ENCODE measurements at places on chromosomes 11 and 22.

DNA sequence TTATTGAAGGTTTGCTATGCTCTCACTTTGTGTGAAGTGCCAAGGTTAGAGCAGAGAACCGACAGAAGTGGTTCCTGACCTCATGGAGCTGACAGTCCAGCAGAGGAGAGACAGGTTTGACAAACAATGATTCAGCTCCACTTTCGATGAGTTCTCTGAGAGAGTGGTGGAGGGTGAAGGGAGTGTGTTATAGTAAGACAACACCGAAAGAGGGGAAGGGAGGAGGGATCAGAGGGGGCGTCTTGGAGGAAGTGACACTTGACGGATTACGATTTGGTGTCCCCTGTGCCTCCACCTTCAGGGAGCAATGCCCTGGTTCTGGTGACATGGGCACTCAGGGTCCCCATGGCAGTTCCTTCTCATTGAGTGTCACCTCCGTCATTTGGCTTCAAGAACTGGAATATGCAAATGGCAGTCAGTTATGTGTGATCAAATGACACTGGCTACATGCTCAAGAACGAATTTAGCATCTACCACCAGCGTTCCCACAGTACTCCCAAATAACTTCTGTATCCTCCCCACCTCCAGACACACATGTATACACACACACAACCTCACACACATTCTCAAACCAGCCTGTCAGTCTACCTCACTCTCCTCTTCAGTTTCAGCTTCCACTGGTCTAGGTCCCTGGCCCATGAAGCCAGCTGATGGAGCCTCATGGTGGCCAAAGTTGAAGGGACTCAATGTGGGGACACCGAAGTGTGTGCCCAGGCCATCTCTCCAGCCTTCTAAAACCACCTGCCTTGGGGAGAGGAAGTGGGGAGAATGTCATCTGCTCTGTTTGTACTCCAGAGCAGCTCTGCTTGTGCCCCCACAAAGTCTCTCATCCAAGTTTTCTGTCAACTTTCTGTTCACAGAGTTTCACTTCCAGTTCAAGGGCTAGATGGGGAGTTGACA is 31.4 kb upstream of the NUP160 start:
- DNase-seq, result no peak

- DNase-seq, result no peak
Observed at GRCh38 chr11:2666401-2666741, 33.4 kb downstream of the KCNQ1OT1 start.

DNA sequence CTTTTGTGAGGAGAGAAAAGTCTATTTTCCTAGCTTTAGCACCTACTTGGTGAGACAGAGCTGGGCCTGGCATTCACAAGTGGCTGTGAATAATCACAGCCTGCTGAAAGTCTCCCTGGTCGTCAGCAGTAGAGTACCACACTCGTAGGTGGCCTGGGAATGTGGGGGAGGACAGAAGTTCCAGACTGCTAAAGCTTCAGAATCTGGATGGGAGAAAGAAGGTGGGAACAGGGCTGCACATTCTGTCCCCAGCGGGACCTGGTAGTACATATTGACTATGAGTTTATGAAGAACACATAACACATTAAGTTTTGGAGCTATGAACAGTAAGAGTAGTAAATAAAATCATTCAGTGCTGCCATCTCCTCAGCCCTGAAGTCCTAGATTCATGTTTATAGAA is 19.0 kb upstream of the LIMK2 start:
- no peak for DNase-seq

- DNase-seq, result no peak
Observed at GRCh38 chr11:121105063-121105480, 4.0 kb downstream of the TECTA start.

GRCh38 chr11:67379061-67380058 is 6.0 kb upstream of the CLCF1 start:
- DNase-seq, result no peak

DNA sequence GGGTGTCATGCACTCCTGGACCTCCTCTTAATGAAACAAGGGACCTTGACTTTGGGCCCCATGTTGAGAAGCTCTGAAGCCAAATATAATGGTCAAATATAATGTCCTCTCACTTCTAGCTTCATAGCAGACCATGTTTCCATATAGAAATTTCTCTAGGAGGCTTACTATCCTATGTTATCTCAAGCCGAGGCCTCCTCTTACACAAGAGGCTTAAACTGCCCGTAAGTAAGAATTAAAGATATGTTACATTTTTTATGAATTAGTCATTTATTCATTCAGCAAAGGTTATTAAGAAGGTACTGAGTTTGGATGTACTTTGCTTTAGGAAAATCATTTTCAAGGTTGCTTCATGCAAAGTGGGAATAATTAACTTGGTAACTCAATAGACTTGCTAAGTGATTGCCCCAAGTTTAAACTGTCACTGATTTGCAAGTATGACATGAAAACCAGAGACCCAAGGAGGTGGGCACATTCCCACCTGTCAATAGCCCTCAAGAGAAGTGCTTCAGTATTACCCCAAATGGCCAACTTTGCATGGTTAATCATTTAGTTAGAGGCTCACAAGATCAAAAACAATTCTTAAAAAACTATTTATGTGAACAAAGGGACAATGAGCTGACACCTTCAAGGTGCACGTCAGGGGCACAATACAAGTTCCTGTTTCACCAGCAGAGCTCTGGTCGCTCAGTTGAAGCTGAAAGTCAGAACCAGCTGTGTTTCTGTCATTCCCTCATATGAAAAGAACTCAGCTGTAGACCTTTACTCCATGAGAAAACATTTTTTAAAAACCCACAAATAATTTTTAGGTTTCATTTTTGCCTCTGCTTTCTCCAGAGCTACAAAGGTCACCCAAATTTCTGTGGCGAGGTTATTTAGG is 20.9 kb downstream of the BDNF start:
- no peak for DNase-seq

- no peak for DNase-seq
Observed at GRCh38 chr22:50325444-50326224, 1.2 kb downstream of the DENND6B start.

- no peak for DNase-seq
Observed at GRCh38 chr11:119338965-119339588, 1.6 kb downstream of the C1QTNF5 start.

DNA sequence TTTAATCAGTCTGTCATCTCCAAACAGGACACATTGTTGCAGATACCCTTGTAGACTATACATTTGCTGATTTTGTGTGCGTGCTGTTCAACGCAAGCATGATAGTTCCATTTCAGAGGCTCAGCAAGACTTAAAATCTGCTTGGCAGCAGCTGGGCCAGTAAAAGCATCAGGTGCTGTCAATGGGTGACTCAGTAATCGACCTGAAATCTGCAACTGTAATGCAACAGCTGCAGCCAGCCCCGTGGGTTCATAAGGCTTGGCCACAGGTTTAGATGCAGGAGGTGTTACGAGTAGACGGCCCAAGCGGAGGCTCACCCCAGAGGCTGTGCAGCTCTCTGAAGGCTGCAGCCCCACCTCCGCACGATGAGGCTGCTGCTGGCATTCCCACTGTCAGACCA is 84.6 kb downstream of the NTM start:
- no peak for DNase-seq

DNA sequence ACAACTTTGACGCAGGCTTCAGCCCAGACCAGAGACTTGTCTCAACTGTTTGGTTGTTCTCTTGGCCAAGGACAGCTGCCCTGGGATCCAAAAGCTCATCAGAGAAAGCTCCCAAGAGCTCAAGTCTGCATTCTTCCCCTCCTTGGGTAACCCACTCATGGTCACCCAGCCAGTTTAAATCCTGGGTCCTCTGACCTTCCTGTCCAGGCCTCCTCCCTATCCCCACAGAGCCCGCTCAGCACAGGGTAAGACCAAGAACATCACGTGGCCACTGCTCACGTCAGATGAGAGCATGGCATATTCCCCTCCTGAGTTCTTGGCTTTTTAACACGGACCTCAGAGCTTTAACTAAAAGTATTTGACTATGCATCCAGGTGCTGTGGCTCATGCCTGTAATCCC is 25.8 kb downstream of the TSKU start:
- no peak for DNase-seq

- peak; percentile 27 for DNase-seq
Observed at GRCh38 chr11:79600711-79601110, 159.9 kb upstream of the TENM4 start.

DNA sequence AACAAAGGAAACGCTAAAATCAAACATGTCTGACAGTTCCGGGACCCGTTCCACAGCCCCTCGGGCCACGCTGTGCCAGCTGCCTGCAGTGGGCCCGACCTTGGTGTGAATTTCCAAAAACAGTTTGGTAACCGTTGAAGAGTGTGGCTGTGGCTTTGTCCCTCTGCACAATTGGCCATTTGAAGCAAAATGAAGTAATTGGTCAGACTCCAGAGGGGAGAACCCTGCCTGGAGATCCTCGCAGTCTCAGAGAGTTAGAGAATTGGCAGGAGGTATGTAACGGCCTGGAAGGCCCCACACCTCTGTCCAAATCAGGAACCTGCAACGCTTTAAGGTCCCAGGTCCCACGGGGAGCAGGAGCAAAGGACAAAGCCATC is 26.3 kb downstream of the TRMU start:
- DNase-seq, result no peak

- DNase-seq, result no peak
Observed at GRCh38 chr11:123135863-123136446, 59.1 kb downstream of the CLMP start.

DNA sequence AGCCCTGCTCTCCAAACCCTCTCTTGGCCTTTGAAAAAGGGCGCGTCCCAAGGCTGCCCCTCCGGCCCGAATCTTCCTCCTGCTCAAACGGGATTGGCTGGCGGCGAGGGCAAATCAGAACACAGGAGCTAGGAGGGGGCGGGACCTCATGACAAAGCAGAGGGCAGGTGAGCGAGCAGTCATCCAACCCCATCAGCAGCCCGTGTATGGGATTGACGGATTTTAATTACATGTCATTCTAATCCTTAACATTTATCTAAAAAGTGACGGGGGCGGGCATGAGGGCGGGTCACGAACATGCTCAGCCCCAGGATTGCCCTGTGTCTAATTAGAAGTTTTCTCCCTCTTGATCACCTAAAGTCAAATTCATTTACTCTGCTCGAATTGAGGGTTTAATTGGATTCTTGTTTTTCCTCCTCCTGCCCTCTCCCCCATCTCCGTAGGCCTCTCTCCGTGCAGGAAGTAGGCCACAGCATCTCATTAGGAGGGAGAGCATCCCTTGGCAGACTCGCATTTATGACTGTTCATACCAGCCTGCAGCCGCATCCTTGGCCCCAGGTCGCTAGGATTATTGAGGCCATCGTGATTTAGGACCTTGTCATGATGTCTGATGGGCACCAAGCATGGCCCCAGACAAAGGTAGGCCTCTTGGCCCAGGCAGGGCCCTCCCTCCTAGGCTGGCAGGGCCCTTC is 147.1 kb downstream of the CHST1 start:
- no peak for DNase-seq

DNA sequence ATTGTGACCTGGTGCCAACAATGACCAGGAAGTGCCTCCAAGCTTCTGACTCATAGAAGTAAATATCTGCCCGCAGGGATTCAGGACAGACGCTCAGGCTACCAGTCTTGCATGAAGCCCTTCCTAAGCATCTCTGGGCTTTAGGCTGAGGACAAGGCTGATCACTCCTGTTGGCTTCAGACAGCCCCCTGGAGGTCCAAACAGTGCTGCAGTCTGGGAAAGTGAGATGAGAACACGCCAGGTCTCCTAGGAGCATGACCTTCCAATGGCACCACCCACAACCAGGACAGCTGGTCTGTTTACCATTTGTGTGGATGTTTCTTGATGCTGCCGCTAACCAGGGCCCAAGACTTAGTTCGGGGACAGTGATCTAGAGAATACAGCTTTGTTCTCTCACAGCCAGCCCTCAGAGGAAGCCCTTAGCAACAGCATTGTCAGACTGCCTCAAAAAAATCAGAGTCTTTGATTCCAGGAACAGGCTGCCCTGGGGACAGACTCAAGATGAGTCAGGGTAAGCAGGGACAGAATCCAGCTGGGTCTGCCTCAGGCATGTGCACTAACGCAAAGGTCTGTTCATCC is 111.2 kb downstream of the ZNF280B start:
- no peak for DNase-seq

DNA sequence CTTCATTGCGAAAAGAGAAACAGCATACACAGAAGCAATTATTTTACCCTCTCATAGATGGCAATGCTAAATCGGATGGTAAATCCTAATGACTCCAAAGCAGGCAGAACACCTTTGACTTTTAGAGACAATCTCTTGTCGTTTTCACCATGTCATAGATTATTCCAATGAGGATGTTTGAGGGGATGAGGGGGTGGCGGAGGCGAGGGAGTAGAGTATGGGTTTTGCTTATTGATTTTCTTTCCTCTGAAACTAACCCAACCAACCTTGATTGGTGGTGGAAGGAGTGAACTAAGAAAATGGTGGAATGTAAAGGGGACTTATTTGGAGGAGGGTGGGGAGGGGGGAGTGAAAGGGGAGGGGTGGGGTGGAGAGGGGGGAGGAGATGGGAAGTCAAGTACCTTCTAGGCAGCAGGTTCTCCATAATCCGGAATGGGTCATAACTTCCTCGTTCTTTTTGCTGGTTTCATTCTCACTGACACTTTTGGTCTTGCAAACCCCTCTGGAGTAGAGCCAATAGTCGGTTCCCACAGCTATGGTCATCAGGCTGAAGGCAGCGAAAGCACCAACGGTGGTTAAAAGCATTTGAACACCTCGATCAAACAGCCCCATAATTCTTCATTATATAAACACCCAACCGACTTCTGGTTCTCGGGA is 1.5 kb downstream of the CACNG2 start:
- no peak for DNase-seq

DNA sequence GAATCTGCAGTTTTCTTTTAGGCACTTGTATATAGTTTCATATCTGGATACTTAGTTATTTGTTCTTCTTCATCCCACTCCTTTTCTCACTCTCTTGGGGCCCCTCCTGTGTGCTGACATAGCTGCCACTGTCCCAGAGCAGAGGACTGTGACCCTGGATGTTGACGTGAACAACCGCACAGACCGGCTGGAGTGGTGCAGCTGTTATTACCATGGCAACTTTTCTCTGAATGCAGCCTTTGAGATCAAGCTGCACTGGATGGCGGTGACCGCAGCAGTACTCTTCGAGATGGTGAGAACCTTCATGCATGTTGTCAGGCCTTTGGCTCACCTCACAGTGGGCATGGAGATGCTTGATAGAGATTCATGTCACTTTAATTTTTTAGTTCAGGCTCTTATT is 50.9 kb upstream of the YWHAH start:
- no peak for DNase-seq

DNA sequence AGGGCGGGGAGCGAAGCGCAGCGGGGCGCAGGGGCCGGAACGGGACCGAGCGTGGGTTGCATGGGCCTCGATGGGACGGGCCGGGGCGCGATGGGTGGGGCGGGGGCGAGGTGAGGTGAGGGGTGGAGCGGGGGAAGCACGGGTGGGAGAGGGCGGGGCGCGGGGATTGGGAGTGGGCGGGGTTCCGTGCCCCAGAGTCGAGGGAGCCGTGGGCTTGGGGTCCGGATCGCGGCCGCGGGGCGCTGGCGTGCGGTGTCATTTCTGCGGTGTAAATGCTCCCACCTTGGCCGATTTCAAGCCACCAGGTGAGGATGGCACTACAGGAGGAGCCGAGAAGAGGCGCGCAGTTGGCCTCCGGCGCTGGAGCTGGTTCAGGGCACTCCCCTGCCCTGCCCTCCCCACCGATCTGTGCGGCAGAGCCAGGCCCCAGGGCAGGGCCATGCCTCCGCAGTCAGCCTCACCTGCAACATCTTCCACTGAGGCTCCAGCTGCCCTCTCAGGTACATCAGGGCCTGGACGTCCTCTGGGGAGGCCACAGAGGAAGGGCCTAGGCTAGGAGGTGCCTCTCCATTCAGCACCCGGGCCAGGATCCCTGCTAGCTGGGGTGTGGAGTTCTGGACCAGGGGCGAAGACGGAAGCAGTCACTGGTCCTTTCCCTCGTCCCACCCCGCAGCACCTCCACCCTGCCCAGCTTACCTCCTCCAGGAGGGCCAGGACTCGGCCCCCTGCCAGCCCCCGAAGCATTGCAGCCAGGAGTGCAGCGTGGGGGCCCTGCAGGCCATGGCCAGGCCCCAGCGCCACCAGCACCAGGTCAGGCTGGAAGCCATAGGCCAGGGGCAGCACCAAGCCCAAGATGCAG is 620 bp upstream of the TUBGCP6 start:
- no peak for DNase-seq

All from fibroblast of skin of left biceps (primary cell).